ENCODE measurements at places on chromosomes 6 and 20.

DNA sequence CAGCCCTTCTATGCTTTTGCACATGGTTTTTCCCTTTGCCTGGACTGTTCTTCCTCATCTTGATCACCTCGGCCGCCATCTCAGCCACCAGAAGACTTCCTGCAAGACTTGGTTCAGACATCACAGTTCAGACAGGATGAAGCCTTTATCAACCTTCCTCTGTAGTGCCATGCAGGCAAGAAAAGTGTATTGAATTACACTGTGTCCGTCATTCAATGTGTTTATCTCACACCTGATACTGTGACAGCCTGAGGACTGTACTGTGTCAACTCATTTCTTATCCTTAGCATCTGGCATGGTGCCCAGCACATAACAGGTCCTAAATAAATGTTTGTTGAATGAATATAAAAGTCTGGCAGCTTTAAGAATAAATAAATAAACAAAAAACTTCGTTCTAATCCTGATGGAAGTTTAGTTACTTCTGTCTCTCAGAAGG, 133.3 kb upstream of the MAN1A1 start:
- no peak for DNase-seq

GRCh38 chr6:109304284-109305015, 77.8 kb downstream of the CD164 start:
- no peak for DNase-seq

DNA sequence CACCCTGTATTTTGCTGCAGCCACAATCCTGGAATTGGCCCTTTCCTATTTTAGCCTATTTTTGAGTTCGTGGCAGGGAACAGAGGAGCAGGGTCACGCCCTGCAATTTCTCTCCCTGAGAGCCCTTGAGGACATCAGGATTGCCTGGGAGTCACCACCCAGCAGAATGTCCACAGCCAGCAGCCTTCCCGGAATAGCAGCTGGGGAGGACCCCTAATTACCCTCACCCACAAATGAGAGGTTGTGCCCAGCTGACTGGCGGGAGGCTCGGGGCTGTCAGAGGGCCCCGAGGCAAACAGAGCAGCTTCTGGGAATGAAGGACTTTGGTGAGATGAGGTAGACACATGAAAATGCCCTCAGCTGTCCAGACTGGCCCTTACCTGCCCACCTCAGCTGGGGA, 165.1 kb downstream of the PREX1 start:
- DNase-seq = no peak

DNA sequence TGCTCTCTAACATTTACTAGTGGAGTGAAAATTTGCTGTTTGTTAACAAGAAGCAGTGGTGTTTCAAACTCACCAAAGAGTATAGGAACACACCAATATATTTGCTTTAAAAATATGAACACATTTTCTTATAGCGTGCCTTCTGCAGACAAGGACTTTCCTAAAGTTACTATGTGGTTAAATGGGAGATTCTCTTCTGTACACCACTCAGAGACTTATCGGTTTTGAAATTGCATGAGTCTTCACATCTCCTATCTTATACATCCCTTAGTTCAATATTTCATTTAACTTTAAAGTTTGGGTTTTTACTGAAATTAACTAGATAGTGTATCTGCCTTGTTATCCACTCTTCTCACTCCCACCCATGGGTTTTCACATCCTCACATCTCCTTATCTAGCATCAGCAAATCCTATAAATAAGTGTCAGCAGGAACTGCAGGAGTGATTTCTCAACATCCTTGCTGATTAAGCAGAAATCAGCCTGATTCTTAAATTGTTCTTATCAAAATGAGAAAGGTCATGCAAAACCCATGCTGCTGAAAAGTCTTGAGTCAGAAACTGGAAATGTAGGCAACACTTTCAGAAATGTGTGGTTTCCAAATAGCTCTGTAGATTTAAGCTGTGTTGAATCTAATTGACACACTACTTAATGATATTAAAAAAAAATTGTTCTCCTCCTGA, 1075.6 kb upstream of the GJE1 start:
- no peak for DNase-seq

- DNase-seq = no peak
Observed at GRCh38 chr6:119073307-119074051, 5.0 kb downstream of the FAM184A start.

DNA sequence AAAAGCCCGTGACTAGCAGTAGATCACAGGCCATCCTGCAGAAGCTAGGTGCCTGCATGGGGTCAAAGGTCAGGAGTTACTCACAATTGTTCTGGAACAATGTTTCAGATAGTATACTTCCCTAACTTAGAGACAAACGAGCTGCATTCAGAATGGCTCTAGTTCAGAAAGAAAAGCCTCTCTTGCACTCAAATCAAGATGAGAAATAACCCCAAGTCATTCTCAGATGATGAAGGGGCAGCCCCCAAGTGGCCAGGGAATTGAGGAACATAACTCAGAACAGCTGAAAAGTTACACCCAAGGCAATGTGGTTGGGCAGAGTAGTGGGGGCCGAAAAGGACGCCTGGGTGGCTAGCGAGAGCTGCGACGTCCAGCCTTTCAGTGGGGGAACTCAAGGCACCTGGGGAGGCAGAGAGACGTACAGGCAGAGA, 27.8 kb downstream of the FYN start:
- no peak for DNase-seq

All from activated gamma-delta T cell treated with Interleukin-2 at 50 U/mL for 16 hours (primary cell).